ENCODE measurements at places on chromosomes 4 and X. TPM values are rescaled to one million over a fixed set of nuclear protein-coding genes. Genes with fewer than 3 reads are reported as not detected.

SPATA18 gene
- total RNA-seq, result 4.1 TPM

NDNF gene
- total RNA-seq, result 0.35 TPM

UGT2B10 gene
- not detected for total RNA-seq

TRIM61 gene
- not detected for total RNA-seq

DUSP9 gene
- total RNA-seq, result 2.2 TPM

SLITRK2 gene
- 0.02 TPM for total RNA-seq

NXF2 gene
- not detected for total RNA-seq

FHL1 gene
- 15.8 TPM for total RNA-seq

HMX1 gene
- total RNA-seq, result not detected

FBXL5 gene
- 40.7 TPM for total RNA-seq

PFKFB1 gene
- total RNA-seq, result 0.35 TPM

ZNF157 gene
- not detected for total RNA-seq

GPR50 gene
- not detected for total RNA-seq

ARMCX1 gene
- total RNA-seq, result 0.05 TPM

SLC26A1 gene
- 0.61 TPM for total RNA-seq
